ENCODE measurements at places on chromosomes 1 and 21.

GRCh38 chr1:2311184-2312032, 79.9 kb downstream of the MORN1 start:
- peak; percentile 32 for DNase-seq

DNA sequence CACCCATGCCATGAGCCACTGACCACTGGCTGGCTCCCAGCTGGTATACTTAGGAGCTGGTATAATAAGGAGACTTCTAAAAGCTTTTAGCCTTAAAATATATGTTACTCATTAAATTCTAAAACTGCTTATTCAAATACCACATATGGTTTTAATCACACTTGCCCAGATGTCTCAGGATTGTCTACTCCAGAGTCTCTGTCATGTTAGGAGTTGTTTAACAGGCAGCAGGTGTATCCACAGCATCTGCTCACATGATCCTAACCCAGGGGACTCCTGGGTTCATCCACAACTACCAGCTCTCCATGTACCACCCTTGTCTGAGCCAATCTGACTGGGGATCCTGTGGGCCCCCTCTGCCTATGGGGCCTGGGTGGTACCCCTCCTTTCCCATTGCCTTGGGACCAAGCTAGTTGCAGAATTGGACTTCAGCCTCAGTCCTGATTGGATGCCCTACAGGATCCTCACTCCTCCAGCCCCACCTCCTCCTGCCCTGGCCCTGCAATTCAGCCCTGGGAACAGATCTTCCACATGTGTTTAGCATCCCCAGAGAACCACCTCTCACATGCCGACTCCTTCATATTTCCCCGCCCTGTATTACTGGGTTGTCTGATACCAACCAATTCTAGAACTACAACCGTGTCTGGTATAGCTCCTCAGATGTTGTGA, 61.3 kb downstream of the BCAR3 start:
- no peak for DNase-seq

- DNase-seq, result no peak
Observed at GRCh38 chr1:115181231-115181630, 91.9 kb upstream of the TSPAN2 start.

DNA sequence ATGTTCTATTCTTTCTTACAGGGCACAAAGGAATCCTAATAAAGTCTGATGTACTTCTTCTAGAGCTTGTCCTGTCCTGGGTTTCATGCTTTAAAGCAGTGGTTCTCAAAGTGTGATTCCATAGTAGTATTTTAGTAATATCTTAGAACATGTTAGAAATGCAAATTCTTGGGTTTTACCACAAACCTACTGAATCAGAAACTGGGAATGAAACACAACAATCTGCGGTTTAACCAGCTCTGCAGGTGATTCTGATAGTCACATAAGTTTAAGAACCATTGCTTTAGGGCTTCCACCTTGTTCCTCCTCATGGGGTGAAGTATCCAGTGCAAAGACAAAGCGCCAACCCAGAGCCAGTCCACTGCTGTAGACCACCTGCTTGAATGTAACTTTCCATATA, 41.1 kb downstream of the NGF start:
- DNase-seq, result peak; percentile 92

Data from astrocyte (in vitro differentiated cells and primary cell).